ENCODE measurements at places on chromosomes 12 and 14.

GRCh38 chr14:51441001-51441400 is 201.0 kb downstream of the TMX1 start:
- no peak for DNase-seq

- DNase-seq, result no peak
Observed at GRCh38 chr12:92582893-92583292, 119.9 kb upstream of the PLEKHG7 start.

GRCh38 chr14:79502136-79502750 is 709.1 kb downstream of the DIO2 start:
- DNase-seq, result no peak

- no peak for DNase-seq
Observed at GRCh38 chr14:75426332-75427125, 1.3 kb upstream of the JDP2 start.

DNA sequence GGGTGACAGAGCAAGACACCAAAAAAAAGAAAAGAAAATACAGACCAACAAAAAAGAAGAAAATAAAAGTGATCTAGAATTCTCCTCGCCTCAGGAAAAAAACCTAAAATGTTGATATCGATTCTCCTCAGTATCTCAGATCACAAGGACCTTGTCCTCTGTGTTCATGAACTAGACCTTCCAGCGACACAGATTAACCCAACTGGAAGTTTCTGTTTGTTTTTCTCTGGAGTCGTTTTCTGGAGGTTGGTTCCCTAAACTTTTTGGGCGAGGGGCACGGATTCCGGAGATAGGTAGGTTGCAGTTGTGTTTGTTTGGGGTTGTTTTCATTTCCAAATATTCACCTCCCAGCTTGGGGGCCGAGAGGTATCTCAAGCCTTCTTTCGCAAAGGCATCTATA is 559 bp upstream of the RFC5 start:
- DNase-seq, result no peak

- DNase-seq, result no peak
Observed at GRCh38 chr12:92506891-92507290, 195.9 kb upstream of the PLEKHG7 start.

- no peak for DNase-seq
Observed at GRCh38 chr12:68667291-68667690, 19.5 kb upstream of the NUP107 start.

- DNase-seq, result no peak
Observed at GRCh38 chr12:89353188-89353822, 1.0 kb upstream of the DUSP6 start.

DNA sequence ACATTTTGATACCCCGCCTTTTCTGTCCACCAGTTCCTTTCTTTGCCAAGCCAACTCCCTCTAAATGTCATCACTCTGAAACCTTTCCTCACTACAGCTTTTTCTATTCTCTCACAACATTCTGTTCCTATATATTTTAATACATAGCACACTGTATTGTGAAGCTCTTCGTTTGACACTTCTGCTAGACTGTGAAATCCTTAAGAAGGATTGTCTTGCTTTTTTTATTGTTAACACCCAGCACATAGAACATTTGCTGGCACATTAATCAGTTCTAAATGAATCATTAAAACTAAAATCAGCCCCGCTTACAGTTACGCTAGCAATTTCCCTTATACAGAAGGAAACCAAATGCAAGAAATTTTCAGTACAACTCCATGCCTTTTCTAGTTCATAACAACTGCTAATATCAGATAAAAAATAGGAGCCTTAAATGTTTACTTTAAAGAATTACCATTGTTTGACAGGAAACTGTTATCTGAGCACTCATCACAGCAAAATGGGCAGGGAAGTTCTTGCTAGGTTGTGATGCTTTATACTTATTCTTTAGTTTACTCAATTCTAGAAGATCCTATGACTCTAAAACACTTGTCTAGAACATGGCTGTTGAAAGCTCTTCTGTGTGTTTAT is 93.5 kb downstream of the PPP1R12A start:
- DNase-seq, result no peak

- no peak for DNase-seq
Observed at GRCh38 chr14:58738189-58738836, 100.6 kb downstream of the DACT1 start.

DNA sequence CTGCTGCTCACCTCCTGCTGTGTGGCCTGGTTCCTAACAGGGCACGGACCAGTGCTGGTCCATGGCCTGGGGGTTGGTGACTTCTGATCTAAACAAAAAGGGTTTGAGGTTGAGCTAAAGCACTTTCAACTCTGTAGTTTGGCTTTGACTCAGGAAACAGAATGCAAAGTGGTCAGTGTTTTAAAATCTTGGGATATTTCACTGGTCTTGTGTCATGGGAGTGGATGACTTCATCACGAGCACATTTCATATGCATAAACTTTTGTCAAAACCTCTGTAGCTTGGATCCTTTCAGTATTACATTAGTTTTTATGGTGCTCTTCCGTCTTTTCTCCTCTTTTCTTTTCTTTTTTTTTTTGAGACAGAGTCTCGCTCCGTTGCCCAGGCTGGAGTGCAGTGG is 25.6 kb downstream of the FAM161B start:
- DNase-seq, result no peak

- DNase-seq, result no peak
Observed at GRCh38 chr14:102732924-102733323, 44.3 kb upstream of the TRAF3 start.

DNA sequence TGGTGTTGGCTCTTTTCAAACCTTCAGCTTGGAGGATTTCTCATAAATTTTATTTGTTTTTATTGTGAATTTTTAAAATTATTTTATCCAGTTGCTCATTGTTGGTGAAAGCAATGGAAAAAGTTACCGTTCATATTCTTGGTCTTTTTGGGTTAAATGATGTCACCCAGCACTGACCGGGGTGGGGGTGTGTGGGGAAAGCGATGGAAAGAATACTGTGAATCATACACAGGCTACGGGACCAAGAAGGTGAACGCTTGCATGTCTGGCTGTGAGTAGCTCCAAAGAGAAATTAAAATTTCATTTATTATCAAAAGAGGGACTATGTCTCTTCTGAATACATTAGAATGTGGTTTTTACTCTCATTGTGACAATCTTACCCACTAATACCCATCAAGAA is 430.1 kb downstream of the AEBP2 start:
- no peak for DNase-seq

- DNase-seq, result no peak
Observed at GRCh38 chr12:121576851-121577391, 3.9 kb downstream of the KDM2B start.

DNA sequence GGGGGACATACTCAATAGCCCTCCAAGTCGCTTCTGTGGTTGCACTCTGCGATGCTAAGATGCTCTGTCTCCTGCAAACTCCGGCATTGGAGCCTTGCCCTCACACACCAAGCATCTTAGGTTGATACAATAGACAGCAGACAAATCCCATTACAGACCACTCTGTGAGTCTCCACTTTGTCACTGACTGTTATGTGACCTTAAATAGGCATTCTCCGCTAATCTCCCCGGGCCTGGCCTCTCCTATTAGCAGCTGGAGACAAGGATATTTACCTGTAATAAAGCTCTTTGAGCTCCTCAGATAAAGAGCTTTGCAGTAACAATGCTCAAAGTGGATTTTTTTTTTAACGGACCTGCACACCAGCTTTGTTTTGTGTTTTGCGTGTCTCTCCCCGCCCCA is 479.7 kb upstream of the TBX3 start:
- no peak for DNase-seq

GRCh38 chr14:91417983-91418386 is 365 bp upstream of the CCDC88C start:
- DNase-seq, result no peak

GRCh38 chr12:48122065-48122834 is 3.1 kb downstream of the PFKM start:
- DNase-seq, result no peak

GRCh38 chr14:26808407-26808806 is 210.6 kb upstream of the NOVA1 start:
- no peak for DNase-seq

GRCh38 chr12:84596266-84596665 is 316.3 kb downstream of the SLC6A15 start:
- DNase-seq, result no peak

DNA sequence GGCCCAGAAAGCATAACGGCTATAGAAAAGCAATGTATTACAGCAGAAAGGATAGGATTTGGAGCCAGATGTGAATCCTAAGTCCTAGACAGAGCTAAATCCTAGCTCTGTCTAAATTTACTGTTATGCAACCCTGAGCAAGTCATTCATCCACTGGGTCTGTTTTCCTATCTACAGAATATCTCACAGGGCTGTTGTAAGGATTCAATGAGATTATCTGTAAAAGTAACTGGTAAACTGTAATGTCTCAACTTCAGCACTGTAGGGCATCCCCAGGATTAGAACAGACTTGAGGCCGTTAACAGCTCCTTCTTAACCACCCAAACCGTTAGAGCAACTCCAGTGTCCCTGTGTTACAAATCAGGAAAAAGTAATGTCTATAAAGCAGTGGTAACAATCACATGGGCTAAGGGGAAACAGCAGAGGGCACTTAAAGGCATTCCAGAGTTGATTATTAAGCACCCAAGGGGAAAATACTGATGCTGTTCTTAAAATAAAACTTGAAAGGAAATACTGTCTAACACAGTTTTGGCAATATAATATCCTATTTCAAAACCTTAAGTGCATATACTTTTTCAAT is 10.1 kb downstream of the GMFB start:
- DNase-seq, result no peak

- DNase-seq, result no peak
Observed at GRCh38 chr12:83980398-83980797, 932.2 kb downstream of the SLC6A15 start.

- DNase-seq, result no peak
Observed at GRCh38 chr12:117583677-117584225, 222.3 kb upstream of the NOS1 start.

GRCh38 chr12:91065396-91065795 is 7.6 kb upstream of the KERA start:
- DNase-seq, result no peak

DNA sequence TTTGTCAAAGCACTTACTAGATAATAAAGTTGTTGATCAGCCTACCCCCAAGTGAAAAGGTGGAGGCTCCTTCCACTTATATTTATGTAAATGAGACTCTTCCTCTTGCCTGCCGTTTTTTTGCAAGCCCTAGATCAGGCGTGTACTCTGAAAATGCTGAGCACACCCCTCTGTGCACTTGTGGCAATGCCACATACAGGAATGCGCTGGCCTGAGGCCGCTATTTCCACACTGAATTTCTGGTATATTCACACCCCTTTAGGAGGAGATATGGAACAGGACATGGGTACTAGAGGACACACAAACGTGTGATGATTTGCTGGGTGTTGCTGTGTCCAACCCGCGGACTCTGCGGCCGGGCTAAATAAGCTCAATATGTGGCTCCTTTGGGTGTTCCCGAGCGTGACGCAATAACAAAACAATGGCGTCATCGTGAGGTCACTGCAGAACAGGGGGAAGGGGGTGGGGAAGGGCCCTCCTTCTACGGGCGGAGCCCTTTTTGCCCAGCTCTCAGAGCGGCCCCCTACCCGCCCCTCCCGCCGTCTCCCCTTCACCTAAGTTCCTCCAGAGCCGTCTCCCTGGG is 554 bp upstream of the TSPAN31 start:
- DNase-seq, result peak; percentile 48

DNA sequence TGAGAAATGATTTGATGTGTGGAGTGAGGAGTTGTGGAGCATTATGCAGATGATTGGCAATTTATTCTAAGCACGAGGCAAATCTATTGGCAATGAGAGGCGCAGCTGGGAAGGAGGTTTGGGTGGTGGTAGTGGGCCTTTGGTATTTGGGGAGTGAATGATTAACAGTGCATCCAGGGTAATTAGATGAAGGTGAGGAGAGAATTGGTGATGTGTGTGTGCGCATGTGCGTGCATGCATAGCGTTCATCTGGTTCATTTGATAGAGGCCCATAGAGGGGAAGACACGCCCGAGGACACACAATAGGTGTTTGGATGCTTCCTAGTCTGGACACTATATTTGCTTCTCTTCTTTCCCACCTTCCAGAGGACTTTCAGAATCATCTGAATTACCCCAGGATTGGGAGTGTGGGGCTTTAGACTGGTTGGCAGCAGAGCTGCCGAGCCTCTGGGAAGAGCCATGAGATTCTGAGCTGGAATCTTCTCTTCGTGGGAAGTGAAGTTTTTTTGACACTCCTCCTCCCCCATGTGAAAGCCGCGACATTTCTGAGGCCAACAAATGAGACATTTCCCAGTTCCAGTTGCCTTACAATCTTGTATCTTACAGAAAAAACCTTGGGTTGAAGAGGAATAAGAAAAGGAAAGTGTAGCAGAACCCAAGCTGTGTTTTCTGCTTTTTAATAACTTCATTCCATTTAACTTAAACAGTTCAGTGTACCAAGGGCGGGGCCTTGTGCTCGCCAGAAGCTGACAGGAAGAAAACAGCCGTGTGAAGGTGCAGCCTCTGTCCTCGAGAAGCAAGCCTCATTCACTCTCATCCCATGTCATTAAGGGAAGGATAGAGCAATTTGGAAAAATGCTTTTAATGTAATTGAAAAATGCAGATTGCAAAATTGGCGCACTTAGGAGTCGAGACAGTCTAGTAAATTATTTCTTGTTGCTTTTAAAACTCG is 65.2 kb downstream of the SLC25A47 start:
- DNase-seq, result no peak

GRCh38 chr12:23093488-23093887 is 468.5 kb downstream of the ETNK1 start:
- no peak for DNase-seq

DNA sequence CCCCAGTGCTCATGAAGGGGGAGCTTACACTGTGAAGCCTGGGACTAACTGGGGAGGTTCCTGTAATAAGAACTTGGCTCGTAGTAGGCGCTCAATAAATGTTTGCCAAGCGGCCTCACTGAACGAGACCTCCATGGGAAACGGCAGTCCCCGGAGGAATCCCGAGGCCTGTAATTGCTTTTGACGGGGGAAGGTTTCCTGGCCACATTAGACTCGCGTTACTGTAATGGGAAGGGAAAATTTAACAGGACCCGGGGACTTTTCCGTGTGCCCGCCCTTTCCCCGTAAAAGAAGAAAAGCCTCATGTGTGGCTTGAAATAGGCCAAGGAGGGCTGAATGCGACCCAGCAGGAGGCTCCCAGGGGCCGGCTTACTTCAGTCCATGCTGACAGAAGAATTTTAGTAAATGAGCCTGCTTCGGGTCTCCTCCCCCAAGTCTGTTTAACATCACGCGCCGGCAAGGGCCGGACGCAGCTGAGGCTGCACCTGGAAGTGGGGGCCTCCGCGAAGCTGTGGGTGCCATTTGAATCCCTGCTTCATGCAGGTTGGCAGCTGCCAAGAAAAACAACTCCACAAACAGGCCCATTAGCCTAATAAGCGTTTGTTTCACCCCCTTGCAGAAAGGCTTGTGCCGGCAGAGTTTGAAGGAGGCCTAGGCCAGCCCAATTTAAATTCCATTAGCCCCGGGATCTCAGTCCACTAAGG is 39.8 kb upstream of the PWP1 start:
- no peak for DNase-seq

DNA sequence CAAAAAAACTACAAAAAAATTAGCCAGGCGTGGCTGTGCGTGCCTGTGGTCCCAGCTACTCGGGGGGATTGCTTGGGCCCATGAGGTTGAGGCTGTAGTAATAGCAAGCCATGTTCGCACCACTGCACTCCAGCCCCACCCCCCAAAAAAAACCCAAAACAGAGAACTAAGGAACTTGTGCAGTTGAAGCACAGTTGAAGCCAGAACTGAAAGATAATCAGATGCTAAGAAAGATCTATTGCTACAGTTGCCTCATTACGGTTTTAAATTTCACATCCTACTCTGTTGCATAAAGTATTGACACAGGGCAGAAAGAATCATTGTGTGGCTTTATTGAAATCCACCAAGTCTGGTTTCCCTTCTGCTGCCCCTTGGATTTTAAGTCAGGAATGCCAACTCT is 3.8 kb downstream of the CS start:
- no peak for DNase-seq

GRCh38 chr12:47721431-47721973 is 3.8 kb downstream of the ENDOU start:
- DNase-seq, result no peak

Data from esophagus squamous epithelium (tissue), 5 donors.